ENCODE measurements at places on chromosomes 11 and 22. TPM values are rescaled to one million over a fixed set of nuclear protein-coding genes. Genes with fewer than 3 reads are reported as not detected.

GRCh38 chr11:31875866-31876560 lies 64.9 kb upstream of the PAX6 start:
- no peak for DNase-seq

GRCh38 chr22:19607192-19608002 lies 83.2 kb upstream of the CLDN5 start:
- DNase-seq, result no peak

DNA sequence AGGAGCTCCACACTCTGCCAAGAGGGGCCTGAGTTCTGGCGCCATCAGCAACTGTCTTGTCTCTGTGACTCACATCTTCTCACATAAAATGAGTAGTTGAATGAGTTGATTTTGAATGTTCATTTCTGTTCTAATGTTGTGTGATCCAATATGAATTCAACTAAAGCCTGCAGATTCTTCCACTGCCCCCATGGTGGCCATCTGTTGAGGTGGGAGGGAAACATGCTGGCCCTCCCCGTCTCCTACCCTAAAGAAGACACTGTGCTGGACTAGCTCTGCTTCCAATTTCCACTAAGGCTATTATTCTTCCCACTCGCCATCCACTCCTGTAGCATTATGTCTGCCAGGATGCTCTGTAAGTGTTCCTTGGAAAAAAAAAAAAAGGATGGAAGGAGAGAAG lies 555.6 kb upstream of the LARGE1 start:
- DNase-seq, result no peak

GRCh38 chr11:12410006-12410728 lies 32.8 kb downstream of the PARVA start:
- DNase-seq, result no peak

- DNase-seq, result no peak
Observed at GRCh38 chr11:77561257-77561656, 28.5 kb upstream of the AQP11 start.

DNA sequence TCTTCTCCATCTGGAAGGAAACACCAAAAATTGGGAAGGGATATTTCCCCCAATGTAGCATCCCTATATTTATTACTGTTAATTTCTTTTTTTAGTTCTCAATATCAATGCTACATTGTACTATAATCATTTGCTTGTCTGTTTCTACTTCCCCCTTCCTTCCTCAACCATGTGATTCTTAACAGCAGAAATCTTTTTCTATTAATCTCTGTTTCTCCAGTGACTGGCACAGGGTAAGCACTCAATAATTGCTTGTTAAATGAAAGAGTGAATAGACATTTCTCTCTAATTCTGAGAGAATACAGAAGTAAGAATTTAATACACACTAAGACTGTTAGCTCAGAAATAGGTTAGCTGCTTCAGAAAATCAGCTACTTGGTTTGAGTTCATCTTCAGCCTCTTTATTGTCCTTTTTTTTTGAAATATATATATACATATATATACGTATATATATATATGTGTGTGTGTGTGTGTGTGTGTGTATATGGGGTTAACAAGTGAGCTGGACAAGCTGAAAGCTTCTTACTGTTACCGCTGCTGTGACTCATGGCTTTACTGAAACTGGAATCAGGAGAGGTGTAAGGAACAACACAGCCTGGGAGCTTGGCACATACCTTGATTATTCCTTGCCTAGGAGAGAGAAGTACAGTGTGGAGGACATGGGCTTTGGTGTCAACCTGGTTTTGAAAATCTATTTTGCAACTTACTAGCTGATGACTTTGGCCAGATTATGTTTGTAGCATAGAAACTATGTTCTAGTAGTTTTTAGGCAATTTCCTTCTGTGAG lies 26.2 kb upstream of the PDE3B start:
- peak; percentile 41 for DNase-seq

- no peak for DNase-seq
Observed at GRCh38 chr11:225734-226453, 10.2 kb downstream of the SIRT3 start.

Gene HORMAD2
- polyA plus RNA-seq, result not detected

- no peak for DNase-seq
Observed at GRCh38 chr11:12818333-12819015, 144.3 kb downstream of the TEAD1 start.

Gene APLNR
- not detected for polyA plus RNA-seq

DNA sequence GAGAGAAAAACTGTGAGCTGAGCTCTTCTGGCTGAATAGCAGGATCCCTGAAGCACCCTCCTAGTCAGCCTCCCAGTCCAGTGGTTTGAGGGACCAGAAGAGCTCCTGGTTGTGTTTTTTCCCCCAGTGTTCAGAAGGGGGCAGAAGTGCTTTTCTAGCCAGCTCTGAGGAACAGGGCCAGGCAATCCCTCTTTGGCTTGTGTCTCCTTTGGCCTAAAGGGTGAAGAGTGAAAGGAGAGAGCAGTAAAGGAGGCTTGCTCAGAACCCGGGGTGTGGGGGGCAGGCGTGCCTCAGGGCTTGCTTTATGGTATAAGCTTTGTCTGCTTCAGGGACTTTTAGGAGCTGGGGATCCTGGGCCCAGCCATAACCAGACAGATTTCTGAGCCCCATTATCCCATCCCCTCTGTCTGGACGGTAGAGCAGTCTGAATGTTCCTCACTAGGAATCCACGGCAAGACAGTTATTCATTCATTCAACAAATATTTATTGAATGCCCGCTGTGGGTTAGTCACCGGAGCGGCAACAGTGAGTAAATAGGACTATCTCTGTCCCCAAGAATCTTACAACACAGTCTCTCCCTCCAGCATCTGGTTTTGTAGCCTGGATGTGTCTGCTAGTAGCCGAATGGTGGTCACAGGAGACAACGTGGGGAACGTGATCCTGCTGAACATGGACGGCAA lies 14.5 kb downstream of the ACP2 start:
- no peak for DNase-seq

- peak; percentile 65 for DNase-seq
Observed at GRCh38 chr22:50192436-50193204, 6.9 kb downstream of the TRABD start.

Gene SGSM1
- not detected for polyA plus RNA-seq
